Fibroblast of skin of right quadriceps (primary cell): ENCODE measurements at places on chromosomes 5 and 9.

GRCh38 chr9:99360026-99360425 is 137.9 kb downstream of the SEC61B start:
- DNase-seq, result no peak

- DNase-seq, result no peak
Observed at GRCh38 chr5:78574731-78575161, 73.8 kb downstream of the LHFPL2 start.

- DNase-seq, result peak; percentile 26
Observed at GRCh38 chr5:112795944-112796678, 58.4 kb downstream of the APC start.

- no peak for DNase-seq
Observed at GRCh38 chr5:133927300-133928180, 40.9 kb downstream of the C5orf15 start.

DNA sequence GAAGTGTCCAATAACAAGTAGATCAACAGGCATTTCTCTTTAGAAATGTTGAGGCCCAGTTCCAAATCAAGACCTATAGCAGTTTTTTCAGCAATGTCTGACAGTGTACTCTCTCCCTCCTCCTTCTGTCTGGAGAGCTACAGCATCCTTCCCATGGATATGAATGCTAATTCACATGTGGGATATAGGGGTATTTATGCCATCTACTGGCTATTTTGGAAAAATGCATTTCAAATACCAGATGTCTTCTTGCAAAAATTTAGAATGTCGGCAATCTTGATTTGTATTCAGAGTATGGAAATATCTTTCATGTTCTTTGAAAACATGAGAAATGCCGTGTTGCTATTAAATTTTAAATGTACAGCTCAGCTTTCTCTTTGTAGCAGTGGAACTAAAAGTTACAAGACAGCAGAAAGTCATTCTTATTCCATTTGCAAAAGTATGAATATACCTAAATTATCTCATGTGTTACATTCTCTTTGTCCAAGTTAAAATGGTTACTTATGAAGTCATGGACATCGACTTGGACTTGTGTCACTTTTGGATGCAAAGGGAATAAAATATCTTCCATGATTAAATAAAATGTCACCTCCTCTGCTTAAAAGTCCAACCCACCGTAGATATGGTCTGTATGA is 647.8 kb downstream of the TAF11L14 start:
- DNase-seq, result peak; percentile 55

DNA sequence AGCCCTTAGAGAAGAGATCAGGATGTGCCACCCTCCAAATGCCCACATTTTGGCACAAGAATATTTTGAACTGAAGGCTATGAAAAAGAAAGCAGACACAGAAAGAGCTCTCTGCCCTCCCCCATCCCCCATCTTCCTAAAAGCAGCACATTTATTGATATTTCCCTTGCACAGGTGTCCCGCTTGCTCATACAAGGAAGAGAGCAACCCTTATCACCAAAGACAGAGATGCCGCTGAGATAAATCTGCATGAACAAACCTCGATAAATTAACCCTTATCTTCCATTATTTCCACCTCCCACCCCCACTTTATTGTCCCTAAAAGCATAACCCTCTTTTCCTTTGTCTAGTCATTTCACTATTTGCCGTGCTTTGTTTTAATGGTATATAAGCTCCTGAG is 1.8 kb downstream of the SLC28A3 start:
- DNase-seq, result no peak

- DNase-seq, result peak; percentile 53
Observed at GRCh38 chr5:79301046-79301712, 65.2 kb downstream of the JMY start.

- no peak for DNase-seq
Observed at GRCh38 chr5:131186561-131187256, 16.0 kb downstream of the LYRM7 start.

- DNase-seq, result no peak
Observed at GRCh38 chr5:115962239-115962564, at the start of gene LVRN. LVRN (plus strand) TSS chr5:115962475; CDS start chr5:115962618, 143 bp downstream.

- DNase-seq, result no peak
Observed at GRCh38 chr5:128472036-128472435, 66.0 kb downstream of the FBN2 start.

- DNase-seq, result peak; percentile 76
Observed at GRCh38 chr5:123036391-123037103, at the start of gene PPIC. PPIC (minus strand) TSS chr5:123036725; CDS start chr5:123036625, 100 bp downstream.

DNA sequence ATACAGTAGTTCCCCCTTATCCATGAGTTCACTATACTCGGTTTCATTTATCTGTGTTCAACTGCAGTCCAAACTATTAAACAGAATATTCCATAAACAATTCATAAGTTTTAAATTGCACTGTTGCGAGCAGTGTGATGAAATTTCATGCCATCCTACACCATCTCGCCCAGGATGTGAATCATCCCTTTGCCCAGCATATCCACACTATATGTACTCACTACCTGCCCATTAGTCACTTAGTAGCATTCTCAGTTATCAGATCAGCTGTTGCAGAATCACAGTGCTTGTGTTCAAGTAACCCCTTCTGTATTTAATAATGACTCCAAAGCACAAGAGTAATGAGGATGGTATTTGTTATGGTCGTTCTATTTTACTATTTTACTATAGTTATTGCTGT is 51.5 kb downstream of the SHOC1 start:
- DNase-seq, result peak; percentile 74

DNA sequence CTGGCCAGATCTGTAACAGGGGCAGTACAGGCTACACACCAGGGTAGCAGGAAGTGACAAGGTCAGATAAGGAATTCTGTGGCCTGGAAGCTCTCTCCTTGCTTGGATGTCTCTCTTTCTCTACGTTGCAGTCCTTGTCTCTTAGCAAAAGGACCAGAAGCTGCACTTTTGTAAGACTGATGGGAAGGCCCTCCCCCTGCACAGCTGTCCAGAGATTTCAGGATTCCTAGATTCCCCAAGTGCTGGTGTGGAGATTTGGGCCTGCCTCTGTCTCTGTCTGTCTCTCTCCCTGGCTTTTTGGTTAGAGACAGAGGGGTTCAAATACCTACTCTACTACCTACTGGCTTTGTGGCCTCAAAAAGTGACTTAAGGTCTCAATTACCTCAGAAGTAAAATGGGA is 10.0 kb upstream of the CNTFR start:
- DNase-seq, result no peak

GRCh38 chr5:67493676-67494075 is 297.1 kb upstream of the CD180 start:
- DNase-seq, result peak; percentile 13

DNA sequence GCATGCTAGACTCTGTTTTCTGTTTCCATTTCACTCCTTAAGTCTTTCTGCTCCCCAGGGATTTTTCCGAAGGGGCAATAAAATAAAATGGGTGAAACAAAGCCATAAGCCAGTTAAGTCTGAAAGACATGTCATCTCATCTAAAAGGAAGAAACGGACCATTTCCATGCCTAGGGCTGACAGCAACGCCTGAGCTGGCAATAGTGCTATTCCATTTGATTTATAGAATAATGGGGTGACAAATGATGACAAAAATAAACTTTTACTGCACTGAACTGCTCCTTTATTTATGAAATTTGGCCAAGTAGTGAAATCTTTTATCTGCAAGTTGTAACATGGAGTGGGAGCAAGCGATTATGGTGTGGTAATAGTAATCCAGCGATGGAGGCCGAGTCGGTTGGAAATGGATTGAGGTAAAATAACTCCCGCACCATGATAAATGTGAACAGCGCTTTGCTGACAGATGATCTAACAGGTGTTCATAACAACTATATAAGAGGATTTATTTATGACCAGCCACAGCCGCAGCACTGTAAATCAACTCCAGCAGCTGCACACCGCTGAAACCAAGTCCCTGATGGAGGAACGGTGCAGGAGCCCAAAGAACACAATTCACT is 219.8 kb upstream of the TBCA start:
- DNase-seq, result no peak

DNA sequence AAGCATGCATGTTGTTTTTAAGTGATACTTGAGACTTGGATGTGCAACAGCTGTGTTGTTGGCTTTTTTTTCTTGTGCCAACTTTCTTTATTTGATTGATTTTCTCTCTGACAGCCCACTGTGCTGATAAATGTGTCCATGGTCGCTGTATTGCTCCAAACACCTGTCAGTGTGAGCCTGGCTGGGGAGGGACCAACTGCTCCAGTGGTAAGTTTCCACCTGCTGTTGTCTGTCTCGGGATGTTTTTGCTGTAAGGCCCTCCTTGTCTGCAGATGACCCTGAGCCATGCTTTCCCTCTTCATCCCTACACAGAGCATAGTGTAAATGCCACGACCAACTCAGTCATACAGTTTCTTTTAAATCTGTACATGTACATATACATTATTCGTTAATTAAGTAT is 79.2 kb downstream of the MEGF10 start:
- no peak for DNase-seq

- no peak for DNase-seq
Observed at GRCh38 chr5:154820383-154820782, 30.0 kb downstream of the FAXDC2 start.

DNA sequence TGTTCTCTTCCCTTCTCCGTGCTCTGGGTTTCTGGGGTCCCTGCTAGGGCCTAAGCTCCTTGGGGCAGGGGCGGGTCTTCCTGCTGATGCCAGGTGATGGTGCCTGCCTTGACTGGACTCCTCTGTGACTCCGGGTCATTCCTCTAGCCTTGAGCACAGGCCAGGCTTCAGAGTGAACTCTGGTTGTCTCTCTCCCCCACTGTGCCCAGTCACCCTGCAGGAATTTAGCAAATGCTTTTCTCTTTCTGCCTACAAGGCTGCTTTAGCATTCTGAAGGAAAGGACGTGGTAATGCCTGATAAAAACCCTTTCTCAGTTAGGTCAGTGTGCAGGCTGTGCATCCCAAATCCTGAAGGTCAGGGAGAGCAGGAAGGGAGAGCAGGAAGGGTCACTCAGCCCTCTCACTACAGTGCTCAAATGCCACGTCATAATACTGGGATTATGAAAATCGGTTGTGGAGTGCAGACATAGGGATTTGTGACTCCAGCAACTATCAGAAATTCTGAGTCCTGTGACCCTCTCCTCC is 2.7 kb downstream of the CXCL14 start:
- DNase-seq, result peak; percentile 51

GRCh38 chr9:38416461-38416860 is 7.8 kb downstream of the IGFBPL1 start:
- no peak for DNase-seq

GRCh38 chr9:126027566-126027965 is 280.4 kb downstream of the PBX3 start:
- no peak for DNase-seq

- no peak for DNase-seq
Observed at GRCh38 chr5:115578657-115579056, 23.6 kb downstream of the TICAM2 start.

GRCh38 chr9:138020795-138021182 is 143.2 kb downstream of the CACNA1B start:
- DNase-seq, result no peak

GRCh38 chr5:55625589-55625909 is 86.6 kb downstream of the SLC38A9 start:
- no peak for DNase-seq

DNA sequence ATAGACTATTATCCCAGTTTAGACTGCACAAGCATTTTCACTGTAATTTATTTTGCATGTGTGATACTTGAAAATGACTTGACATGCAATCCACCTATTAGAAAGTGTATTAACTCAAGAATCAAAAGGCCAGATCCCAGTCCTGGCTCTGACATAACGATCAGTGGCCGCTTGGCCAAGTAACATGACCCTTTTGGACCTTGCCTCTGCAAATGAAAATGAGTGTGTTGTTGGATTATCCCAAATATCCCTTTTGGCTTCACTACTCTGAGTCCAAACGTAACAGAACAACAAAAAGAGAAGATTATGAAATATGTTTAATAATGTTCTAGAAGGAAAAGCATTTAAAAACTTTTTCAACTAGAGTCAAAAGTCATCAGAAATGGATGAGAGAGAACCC is 19.0 kb downstream of the DMGDH start:
- no peak for DNase-seq

DNA sequence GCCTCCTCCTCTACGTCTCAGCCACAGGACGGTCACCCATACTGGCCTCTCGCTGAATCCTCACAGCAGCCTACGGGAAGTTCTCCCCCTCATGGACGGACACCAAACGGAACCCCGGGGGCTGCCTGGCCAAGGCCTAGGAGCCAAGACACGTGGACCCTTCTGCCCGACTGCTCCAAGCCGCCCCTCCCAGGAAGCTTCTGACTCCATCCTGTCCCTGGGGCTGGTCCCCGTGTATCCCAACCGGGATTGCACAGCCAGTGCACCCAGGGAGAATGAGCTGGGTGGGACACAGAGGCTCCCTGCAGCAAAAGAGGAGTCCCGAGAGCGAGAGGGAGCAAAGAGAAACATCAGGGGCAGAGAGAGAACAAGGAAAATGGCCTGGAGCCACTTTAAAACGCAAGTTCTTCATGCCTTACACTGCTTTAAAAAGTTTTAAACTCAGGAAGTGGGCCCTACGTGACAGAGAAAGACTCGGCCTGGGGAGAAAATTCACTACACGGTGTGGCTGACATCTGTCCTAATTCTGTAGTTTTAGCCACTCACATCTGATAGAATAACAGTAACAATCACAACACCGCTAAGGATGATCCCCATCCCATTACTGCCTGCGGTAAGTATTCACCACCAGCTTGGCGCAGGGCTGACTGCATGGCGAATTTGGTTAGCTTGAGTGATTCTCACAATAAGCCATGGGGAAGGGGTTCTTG is 3.0 kb downstream of the FAM78A start:
- no peak for DNase-seq

DNA sequence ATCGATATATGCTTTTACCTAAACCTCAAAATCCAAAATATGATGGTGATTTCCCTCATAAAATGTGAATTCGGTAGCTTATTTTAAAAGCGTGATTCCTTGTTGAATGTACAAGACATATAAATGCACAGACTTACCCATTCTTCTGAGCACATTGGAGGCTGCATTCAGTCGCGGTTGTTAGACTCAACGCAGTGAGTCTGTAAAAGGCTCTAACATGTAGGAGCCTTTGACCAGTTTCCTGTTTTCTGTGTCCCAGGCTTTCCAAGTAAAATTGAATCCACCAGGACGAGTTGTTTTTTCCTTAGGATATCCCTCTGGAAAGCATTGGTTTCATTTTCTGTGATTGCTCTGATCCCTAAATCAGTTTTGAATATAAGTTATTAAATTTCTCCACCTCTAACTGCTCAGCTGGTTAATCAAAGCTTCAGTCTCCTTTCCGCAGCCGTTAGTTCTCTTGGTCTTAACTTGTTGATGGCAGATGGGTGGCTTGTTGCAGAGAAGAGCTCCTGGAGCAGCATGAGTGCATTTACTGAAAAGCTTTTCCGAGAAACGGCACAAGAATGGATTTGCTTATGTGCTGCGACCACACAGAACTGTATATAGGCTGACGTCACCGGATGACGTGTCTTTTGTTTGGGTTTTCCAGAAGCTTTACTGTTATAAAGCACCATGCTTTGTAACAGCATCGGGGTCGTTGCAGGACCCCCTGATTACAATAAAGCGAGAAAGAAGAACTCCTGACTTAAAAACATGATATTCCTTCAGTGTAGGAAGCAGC is at the start of gene LRRTM2:
Gene LRRTM2, minus strand, starts transcription at position 565 of the 781 bp plus-strand sequence. Its CDS starts 424 bp downstream, at position 141.
- peak; percentile 91 for DNase-seq

- DNase-seq, result no peak
Observed at GRCh38 chr5:81337803-81338202, 36.4 kb downstream of the ZCCHC9 start.
